ENCODE measurements at places on chromosomes 6 and 20.

DNA sequence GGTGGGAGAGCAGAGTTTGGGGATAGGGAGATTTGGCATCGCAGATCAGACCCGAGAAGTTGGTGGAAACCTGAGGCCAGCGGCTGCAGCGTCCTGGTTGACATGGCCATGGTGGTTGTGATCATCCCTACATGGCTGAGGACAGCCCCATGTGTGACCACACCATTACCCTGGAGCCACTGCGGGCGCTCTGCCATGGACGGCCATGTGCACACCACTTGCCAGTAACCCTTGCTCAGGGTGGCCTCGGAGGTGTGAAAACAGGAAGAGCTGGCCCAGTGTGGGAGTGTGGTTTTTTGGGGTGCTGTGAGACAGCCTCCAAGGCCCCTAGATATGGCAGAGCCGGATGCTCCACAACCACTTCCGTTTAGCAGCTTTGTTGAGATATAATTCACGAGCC is 64.4 kb downstream of the TMEM242 start:
- DNase-seq, result peak; percentile 41

DNA sequence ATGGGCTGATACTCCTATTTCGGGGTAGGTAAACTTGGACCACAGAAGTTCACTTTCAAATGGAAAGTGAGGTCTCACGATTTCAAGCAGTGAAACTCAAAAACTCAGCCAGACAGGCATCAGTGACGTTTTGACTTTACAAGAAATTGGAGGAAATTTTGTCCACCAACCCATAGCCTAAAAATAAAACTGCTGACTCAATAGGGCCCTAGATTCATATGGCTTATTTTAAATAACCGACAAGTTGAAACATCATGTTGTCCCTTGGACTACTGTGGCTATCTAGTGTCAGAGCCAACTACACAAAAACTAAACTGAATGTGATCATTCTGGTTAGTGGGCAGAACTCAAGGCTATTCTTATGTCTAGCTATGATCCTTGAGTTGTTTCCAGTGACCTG is 486.3 kb downstream of the GRIK2 start:
- no peak for DNase-seq

- DNase-seq, result no peak
Observed at GRCh38 chr6:116556065-116556464, 2.5 kb downstream of the CALHM4 start.

DNA sequence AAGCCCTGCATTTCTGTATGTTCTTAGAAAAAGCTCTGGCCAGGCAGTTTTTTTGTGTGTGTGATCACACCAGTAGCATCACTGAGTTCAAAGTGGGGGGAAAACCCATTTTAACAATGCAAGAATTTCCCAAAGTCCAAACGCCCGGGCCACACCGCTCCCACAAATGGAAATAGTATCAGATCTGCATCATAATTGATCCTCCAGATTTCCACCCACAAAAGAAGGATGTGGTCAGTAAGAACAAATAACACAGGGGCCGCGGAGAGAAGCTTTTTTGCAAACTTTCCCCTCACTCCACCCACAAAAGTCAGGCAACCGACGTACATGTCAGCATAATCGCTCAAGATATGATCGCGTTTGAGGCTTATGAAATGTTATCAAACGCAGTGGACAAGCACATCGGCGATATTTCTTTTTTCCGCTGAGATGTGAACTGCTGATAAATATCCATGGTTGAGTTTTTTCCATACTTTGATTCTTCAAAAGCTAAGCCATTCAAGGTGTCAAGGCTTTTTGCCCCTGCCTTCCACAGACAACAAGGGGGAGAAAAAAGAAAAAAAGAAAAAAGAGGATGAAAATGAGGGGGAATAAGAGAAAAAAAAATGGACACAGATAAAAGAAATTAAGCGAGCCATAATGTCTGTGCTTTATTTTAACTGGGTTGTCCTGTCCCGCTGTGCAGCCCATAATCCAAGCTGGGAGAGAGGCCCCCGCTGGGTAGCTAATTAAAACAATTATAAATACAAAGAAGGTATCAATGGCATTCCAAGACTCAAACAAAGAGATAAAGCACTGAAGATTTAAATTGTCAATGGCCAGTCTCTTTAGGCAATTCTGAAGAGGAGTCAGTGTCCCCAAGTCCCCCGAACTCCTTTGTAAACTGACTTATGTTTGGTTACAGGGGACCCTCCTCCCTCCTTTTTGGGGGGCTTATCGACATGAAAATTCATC is 143.5 kb downstream of the ZFP64 start:
- no peak for DNase-seq

DNA sequence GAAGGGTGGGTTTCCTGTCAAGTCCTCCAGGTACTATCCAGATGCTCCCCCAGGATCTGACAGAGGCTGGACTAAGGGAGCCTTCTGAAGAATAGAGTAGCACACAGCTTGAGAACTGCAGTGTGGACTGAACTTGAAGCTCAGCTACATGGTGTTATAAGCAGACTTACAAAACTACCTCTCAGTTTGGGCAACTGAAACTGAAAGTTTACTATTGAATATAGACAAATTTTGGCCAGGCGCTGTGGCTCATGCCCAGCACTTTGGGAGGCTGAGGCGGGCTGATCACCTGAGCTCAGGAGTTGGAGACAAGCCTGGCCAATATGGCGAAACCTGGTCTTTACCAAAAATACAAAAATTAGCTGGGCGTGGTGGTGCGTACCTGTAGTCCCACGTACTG is 348.5 kb downstream of the PLCB1 start:
- no peak for DNase-seq

DNA sequence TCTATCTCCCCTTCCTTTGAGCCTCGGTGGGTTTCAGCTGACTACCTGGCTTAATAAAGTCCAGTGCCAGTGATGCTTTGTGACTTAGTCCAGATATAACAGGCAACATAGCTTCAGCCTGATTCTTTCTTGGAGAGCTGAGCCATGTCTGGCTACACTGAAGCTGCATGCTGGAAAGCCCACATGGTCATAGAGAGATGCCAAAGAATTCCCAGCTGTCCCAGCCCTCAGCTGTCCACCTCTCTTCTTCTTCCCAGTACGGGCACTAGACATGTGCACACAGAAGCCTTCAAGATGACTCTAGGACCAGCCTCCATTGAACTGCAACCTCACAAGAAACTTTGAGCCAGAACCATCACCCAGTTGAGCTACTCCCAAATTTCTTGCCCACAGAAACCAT is 154.1 kb upstream of the MYLIP start:
- no peak for DNase-seq

DNA sequence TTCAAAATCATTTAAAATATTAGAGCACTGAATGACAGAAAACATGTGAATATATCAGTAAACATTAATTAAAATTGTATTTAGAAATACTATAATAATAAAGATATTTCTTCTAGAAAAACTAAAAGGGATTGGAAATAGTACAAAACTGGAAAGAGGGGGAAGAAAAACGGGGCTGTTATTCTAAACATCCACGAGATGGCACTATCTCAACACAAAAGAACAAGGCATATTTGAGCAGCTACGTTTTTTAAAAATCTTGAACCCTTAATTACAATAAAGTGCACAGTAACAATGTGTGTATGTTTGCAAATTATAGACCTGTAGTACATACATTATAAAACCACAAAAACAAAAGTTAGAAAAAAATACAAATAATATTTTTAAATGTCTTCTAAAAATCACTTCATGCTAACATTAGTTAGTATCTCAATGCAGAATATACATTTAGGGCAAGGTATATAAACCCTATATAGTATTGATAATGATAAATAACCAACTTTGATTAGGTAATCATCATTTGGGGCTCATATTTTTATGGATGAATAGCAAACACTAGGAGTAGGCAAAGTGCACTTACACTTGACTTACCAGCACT is 42.5 kb upstream of the PNISR start:
- DNase-seq, result no peak

DNA sequence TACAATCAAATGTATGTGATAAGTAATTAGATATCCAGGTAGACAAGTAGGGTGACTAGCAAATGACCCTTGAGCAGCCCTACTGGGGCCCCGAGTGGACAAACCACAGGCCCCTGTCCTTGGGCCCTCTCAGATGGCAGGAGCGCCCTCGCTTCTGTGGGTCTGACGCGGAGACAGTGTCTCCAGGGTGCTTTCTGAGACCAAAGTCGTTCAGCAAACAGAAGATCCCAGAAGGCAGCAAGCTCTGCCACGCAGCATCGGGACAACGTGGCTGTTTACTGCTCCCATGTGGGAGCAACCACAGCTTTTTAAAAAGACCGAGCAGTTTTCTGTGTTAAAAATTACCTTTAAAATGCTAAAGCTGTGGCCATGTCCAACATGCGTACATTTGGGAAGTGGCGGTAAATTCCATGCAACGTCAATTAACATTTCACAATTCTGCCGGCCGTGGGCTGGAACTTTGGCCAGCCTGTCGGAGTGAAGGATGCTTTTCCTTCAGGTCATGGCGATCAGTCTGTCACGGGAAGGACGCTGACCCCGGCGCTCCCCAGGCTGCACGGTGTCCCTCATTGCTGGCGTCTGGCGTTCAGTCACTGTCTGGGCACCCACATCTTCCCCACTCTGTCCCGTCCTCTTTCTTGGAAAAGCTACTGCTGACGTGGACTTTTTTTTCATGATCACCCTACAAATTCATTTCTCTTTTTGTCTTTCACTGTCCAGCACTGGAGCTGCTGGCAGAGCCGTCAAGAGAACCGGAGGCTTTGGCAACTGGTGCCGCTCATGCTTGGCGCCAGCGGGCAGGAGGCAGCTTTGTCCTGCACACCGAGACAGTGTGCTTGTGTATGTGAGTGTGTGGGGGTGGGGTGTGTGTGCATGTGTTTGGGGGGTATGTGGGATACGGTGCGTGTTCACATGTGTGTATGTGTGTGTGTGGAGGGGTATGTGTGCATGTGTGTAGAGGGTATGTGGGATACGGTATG is 293.1 kb downstream of the CDH4 start:
- no peak for DNase-seq

GRCh38 chr6:3026791-3027626 is 27.3 kb downstream of the NQO2 start:
- DNase-seq, result peak; percentile 62

Measured in CMK (cell line).